ENCODE measurements at places on chromosomes 1 and 21. TPM values are rescaled to one million over a fixed set of nuclear protein-coding genes. Genes with fewer than 3 reads are reported as not detected.

DNA sequence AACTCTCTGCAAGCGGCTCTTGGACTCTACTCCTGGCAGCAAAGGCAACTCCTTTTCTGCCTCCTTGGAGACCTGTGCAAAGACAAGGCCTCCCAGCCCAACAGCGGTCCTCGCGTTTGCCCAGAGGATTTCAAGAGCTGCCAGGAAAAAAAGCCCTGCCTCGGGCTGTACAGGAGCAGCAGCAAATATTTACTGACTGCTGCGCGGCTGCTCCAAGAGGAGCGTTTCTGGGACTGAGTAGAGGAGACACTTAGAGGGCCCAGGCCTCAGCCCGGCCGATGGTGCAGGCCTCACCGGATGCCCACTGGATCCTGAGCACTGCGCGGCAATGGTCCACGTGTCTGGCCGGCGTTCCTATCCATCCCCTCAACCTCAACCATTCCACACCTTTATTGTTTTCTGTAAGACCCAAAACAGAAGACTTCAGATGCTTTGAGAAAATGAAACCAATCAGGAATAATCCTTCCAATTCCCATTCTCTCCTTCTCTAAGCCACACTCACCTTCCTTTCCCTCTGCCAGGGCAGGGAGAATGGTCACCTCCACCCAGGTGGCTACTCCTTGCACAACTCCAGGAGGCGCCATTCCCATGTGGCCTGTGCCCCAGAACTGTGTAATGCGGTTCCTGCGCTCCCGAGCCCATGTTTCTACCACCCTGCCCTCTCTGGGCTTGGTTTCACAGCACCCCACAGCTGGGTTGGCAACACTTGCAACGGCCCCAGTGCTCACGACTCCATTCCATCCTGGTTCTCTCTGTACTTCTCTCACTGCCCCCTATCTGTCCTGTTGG is 215.8 kb downstream of the TRABD2B start:
- DNase-seq: no peak

GRCh38 chr1:109928591-109929111 is 18.0 kb downstream of the CSF1 start:
- no peak for DNase-seq

DNA sequence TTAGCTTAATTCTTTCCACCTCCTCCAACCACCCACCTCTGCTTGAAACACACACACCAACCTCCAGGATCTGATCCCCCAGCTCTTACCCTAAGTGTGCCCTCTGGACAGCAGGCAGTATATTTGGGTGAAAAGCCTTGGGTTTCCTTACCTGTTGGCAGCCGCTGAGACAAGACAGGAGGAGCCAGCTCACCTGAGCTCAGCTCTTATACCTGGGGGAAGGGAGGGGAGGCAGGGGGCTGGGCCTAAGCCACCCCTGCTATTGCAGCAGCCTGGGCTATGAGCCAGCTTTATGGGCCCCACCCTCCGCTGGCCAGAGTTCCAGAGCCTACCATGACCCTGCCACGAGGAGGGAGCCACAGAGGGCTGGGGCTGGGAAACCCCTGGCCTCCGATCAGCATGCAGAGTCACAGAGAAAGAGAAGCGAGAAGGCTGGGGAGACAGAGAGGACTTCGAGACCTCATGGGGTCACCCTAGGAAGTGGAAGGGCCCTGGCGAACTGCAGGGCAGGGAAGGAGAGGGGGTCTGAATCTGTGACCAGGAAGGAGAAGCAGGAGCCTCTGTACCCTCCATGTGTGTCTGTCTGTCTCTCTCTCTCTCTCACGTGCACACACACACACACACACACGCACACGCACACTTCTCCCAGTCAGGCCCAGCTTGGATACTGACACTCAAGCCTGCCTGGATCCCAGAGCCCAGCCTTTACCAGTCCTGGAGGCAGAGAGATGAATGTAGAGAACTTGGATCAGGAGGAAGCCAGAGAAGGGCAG is at the start of gene S100A14:
TSS of gene S100A14 (minus strand) at position 182 of the 773 bp plus-strand sequence. CDS start 467 bp downstream, outside the sequence.
- no peak for DNase-seq

- DNase-seq: no peak
These were observed 95.1 kb downstream of the RHOU start for GRCh38 chr1:228830185-228830953.

DNA sequence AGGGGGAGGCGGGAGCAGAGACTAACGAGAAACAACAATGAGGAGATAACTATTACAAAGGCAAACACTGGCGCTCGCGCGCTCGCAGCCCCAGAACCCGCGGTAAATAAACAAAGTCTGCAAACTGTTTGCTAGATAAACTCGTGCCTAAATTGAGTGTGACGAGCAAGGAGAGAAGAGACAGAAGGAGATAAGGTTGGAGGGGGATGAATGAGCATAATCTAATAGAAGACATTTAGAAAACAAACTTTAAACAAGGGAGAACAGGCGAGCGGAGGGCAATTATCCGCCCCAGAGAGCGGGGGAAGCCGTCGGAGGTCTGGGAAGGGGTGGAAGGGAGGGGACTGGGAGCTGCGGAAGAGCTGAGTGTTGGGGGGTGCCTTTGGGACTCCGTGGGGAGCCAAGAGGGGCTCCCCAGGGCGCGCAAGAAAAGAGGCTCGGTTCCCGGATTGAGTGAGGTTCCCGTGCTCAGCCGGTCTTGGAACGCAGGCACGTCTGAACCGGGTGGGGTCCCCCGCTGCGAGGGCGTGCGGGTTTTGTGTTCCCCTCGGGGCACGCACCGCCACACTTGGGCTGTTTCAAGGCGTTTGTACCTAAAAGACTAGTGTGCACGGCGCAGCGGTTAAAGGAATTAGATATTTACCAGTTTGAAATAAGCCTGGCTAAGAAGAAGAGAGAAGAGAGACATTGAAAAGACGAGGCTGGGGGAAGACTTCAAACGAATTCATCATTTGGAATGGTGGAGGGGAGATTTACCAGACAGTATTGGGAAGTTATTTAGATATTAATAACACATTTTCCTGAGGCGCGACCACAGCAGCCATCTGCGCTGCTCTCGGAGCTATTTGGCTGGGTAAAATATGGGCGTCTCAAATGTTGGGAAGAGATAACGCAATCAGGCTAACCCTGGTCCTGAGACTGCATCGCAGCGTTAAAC is 10.6 kb downstream of the PAX7 start:
- DNase-seq: peak; percentile 39

- no peak for DNase-seq
These were observed 3.1 kb downstream of the PRXL2B start for GRCh38 chr1:2589431-2590232.

DNA sequence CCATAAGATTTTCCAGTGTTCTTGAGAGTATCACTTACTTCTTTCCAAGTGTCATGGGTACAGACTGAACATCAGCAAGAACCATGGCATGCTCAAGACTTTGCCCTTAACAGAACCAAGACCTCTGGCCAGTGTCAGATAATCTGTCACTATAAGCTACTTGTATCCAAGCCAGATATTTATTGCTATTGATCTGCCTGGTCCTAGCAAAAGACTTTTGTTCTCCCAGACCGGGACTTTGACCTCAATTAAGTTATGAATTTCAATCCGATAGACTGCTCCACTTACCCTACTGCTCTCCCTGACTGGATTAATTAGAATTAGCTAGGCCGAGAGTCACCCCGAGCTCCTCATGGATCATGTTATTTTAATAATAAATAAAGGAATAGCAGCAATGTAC is 129.6 kb downstream of the ACBD6 start:
- DNase-seq: no peak

WNT9A gene
- 0.07 TPM for polyA plus RNA-seq

IBA57 gene
- polyA plus RNA-seq: 6.9 TPM

DNA sequence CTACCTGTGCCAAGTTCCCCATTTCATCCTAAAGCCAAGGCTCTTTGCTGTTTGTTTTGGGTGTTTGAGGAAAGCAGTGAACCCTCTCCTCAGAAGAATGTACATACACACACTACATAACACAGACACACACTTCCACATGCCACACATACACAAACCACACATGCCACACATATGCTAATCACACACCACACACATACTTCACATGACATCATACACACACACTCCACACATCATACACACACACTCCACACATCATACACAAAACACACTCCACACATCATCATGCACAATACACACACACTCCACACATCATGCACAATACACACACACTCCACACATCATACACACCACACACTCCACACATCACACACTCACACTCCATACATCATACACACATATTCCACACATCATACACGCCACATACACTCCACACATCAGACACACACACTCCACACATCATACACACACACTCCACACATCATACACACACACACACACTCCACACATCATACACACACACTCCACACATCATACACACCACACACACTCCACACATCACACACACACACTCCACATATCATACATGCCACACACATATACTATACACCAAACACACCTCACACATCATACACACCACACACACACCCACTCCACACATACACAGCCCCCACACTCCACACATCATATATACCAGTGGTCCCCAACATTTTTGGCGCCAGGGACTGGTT is 22.7 kb upstream of the ZNF436 start:
- DNase-seq: no peak

SEC22B gene
- 17.7 TPM for polyA plus RNA-seq

DNA sequence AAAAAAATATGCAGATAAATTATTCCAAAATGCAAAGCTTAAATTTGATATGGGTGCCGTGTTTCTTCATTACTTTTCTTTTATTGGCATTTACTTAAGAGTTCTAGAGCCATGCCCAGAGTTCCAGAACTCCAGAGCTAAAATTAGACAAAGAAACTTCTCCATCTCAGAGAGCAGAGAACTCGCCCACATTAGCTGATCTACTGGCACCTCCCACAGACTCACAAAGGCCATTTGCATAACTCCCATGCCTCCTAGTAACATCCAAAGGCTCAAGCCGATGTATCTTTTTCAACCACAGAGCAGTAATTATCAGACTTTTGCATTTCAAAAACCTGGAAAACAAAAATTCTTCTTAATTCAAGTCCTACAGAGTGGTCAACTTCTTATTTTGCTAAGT is 323.8 kb upstream of the ST6GALNAC5 start:
- no peak for DNase-seq

DNA sequence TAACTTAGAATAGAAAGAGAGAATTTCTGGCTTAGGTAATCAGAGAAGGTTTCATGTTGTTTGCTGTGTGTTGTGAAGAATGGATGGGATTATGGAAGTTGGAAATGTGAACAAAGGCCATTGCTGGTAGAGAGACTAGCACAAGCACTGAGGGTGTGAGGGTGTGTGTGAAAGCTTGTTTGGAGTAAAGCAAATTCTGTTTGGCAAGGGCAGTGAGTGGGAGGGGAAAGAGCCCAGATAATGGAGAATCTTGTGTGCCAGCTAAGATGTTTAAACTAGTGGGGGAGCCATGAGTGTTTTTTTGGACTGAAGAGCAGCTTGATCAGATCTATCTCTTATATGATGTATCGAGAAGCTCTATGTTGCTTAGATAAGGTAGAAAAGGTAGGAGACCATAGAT is 107.1 kb downstream of the DISP1 start:
- DNase-seq: no peak

DENND2D gene
- not detected for polyA plus RNA-seq

GRCh38 chr1:234989479-234990327 is 138.9 kb downstream of the TOMM20 start:
- no peak for DNase-seq

TRABD2B gene
- not detected for polyA plus RNA-seq

FCAMR gene
- polyA plus RNA-seq: not detected

GRCh38 chr1:48500541-48501450 is 28.8 kb upstream of the SPATA6 start:
- no peak for DNase-seq

AADACL3 gene
- not detected for polyA plus RNA-seq

DNA sequence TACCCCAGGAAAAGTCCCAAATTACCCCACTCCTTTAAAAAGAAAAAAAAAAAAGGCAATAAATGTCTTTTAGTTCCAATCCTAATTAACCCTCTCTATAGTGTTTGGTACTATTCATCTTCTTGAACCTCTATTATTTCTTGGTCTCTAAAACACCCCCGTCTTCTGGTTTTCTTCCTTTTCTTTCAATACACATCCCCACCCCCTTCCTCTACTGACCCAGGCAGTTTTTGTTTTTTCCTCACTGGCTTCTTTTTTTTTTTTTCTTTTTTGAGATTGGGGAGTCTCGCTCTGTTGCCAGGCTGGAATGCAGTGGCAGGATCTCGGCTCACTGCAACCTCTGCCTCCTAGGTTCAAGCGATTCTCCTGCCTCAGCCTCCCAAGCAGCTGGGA is 26.1 kb downstream of the EGLN1 start:
- DNase-seq: no peak

DNA sequence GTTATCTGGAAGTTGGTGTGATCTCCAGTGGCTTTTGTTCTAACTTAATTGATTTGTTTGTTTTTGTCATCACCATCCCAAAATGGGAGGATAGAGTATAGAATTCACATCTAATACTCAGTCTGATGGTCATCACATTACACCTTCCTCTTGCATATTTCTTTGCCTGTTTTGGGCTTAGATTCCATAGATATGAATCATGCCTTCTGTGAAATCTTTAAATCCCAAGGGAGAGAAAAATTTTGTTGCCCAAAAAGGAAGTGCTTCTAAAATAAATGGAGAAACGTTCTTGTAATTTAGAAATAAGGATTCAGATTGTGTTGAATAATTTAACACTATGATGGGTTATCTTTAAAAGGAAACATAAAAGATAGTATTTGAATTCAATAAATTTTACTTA is 446.0 kb upstream of the LRRC7 start:
- no peak for DNase-seq

- DNase-seq: no peak
These were observed 68.6 kb upstream of the ERRFI1 start for GRCh38 chr1:8094481-8095241.

DNA sequence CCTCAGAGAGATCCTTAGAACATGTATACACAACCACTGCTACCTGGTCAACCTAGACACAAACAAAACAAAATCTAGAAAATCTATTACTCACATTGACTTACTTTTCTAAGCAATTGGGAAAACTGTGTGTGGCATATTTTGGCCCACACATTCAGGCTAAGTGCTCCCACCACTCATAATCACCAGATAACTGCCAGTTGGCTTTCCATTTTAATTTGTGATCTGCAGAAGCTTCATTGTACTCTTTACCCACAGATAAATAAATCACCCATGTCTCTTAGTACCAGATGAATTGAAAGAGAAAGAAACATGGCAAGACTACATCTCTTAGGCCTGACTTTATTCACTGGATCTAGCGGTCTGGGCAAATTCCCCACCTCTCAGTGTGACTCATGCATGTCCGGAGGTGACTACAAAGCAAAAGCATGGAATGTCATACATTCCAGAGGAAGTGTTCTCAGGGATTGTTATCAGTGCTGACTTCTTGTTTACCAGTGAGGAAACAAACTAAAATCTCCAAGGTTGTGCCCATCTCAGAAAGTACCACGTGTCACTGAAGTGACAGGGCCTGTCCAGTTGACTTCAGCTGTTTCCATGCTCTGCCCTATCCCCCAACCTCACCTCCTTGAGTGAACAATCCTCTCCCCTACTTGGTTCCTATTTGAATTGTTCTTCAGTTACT is 52.4 kb upstream of the BCL10 start:
- DNase-seq: no peak

All from K562 (cell line).